ENCODE measurements at places on chromosomes 3 and 15. TPM values are rescaled to one million over a fixed set of nuclear protein-coding genes. Genes with fewer than 3 reads are reported as not detected.

LRTM1 gene
- total RNA-seq = not detected

ALS2CL gene
- 10.1 TPM for total RNA-seq

MCTP2 gene
- 14.5 TPM for total RNA-seq

AADAC gene
- total RNA-seq = 20.2 TPM
